ENCODE measurements at places on chromosomes 11 and 22. TPM values are rescaled to one million over a fixed set of nuclear protein-coding genes. Genes with fewer than 3 reads are reported as not detected.
A peak's percentile ranks its signal among the peaks of the same experiment; 100 is the strongest.

GRCh38 chr11:134471087-134471715 lies 59.2 kb upstream of the B3GAT1 start:
- no peak overlapping the region for H3K27ac ChIP-seq
- H3K4me1 ChIP-seq = no peaks in the 10 kb centered on the region
- H3K4me3 ChIP-seq = no peak overlapping the region
- H3K36me3 ChIP-seq = no peaks in the 10 kb centered on the region

DNA sequence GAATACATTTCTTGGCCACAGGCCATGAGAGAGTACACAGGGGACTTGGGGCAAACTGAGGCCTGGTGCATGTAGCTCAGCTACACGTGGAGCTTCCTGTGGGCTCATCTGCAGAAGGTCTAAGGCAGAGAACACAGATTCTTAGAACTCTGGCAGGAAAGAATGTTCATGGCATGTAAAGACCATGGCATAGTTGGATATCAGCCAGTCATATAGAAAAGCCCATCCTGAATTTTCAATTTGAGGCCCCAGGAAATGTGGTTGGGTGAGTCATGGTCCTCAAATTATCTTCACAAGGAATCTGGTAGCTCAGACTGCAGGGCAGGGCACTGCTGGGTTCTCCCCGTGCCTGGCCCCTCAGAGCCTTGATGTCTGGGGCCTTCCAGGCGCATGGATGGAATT lies 13.7 kb upstream of the ST3GAL4 start:
- no peak for DNase-seq
- H3K4me3 ChIP-seq = no peak overlapping the region
- no peaks in the 10 kb centered on the region for H3K27me3 ChIP-seq

The TESMIN gene
- 4.6 TPM for polyA plus RNA-seq

The ZBED4 gene
- polyA plus RNA-seq = 6.4 TPM

The OR5P2 gene
- not detected for polyA plus RNA-seq

DNA sequence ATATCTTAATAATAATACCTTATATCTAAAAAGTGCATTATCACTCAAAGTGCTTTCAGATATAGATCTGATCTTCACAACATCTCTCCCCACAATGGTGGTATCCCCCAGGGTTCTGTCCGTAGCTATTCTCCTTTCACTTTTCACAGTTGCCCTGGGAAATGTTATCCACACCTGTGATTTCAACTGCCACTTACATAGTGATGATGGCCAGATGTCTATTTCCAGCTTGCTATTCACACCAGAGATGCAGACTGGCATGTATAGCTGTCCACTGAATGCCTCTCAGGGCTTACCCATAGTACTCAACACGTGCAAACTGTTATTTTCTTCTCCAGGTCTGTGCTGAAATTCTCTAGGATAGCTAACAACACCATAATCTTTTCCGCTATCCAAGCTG lies 724.7 kb downstream of the DLG2 start:
- H3K27me3 ChIP-seq = no peaks in the 10 kb centered on the region
- no peak for DNase-seq
- H3K4me3 ChIP-seq = no peak overlapping the region
- H3K27ac ChIP-seq = no peak overlapping the region

GRCh38 chr11:114196997-114197703 lies 99.0 kb upstream of the NNMT start:
- H3K27me3 ChIP-seq = no peaks in the 10 kb centered on the region
- H3K4me3 ChIP-seq = no peak overlapping the region
- no peak overlapping the region for H3K27ac ChIP-seq
- H3K4me1 ChIP-seq = peaks cover 8% of the 10 kb centered on the region
- DNase-seq = no peak

The CRYBB2 gene
- 0.68 TPM for polyA plus RNA-seq

The PRR33 gene
- 0.18 TPM for polyA plus RNA-seq

- peaks cover 12% of the 10 kb centered on the region for H3K4me1 ChIP-seq
- no peak overlapping the region for H3K4me3 ChIP-seq
- no peaks in the 10 kb centered on the region for H3K27me3 ChIP-seq
- H3K36me3 ChIP-seq = no peaks in the 10 kb centered on the region
Observed at GRCh38 chr11:13859892-13860291, 102.6 kb upstream of the SPON1 start.

The POU2AF1 gene
- 11.7 TPM for polyA plus RNA-seq

The PIWIL4 gene
- 10.9 TPM for polyA plus RNA-seq

DNA sequence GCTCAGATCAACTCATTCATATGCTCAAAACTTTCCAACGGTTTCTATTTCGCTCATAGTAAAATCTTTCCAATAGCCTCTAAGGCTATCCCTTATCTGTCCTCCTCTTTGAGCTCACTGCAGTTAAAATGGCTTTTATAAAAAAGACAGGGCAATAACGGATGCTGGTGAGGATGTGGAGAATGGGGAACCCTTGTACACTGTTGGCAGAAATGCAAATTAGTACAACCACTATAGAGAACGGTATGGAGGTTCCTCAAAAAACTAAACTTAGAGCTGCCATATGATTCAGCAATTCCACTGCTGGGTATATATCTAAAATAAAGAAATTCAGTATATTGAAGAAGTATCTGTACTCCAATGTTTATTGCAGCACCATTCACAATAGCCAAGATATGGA lies 345.6 kb downstream of the DLG2 start:
- no peaks in the 10 kb centered on the region for H3K27me3 ChIP-seq
- no peak overlapping the region for H3K4me3 ChIP-seq
- no peak overlapping the region for H3K27ac ChIP-seq
- DNase-seq = no peak
- H3K4me1 ChIP-seq = no peaks in the 10 kb centered on the region

GRCh38 chr22:30685178-30685577 lies 9.5 kb upstream of the OSBP2 start:
- H3K4me1 ChIP-seq = no peaks in the 10 kb centered on the region
- H3K4me3 ChIP-seq = no peak overlapping the region
- no peak for DNase-seq
- no peaks in the 10 kb centered on the region for H3K36me3 ChIP-seq
- H3K27ac ChIP-seq = no peak overlapping the region

GRCh38 chr11:134063124-134063495 lies 5.8 kb upstream of the JAM3 start:
- H3K4me3 ChIP-seq = no peak overlapping the region
- H3K27ac ChIP-seq = no peak overlapping the region
- no peaks in the 10 kb centered on the region for H3K27me3 ChIP-seq
- H3K4me1 ChIP-seq = peaks cover 9% of the 10 kb centered on the region
- no peak for DNase-seq
- no peaks in the 10 kb centered on the region for H3K36me3 ChIP-seq

The PHETA2 gene
- polyA plus RNA-seq = 5.2 TPM

The LARGE1 gene
- 1.8 TPM for polyA plus RNA-seq

The GUCY1A2 gene
- 0.14 TPM for polyA plus RNA-seq

The CHST1 gene
- polyA plus RNA-seq = 2.5 TPM

The GUCD1 gene
- polyA plus RNA-seq = 54.1 TPM

The ELFN2 gene
- 1.5 TPM for polyA plus RNA-seq

DNA sequence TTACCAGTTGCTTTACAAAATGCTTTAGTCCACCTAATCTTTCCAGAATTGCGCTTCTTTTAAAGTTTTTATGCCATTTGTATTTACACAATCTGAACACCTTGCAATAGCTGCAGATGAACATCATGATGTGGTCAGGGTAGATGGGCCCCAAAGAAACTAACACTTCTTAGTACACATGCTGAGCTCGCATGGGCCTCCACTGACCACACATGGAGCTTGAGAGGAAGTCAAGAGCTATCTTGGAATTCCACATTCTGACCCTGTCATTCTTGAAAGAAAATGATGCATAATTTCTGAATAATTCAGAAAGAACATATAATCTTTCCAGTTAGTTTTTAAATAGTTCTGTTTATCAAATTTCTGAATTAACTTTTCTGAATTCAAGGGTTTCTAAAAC lies 7.7 kb downstream of the LIPT2 start:
- H3K4me1 ChIP-seq = no peaks in the 10 kb centered on the region
- no peak for DNase-seq
- H3K27ac ChIP-seq = no peak overlapping the region
- H3K36me3 ChIP-seq = no peaks in the 10 kb centered on the region
- no peak overlapping the region for H3K4me3 ChIP-seq

- H3K27ac ChIP-seq = no peak overlapping the region
- DNase-seq = no peak
- no peaks in the 10 kb centered on the region for H3K27me3 ChIP-seq
Observed at GRCh38 chr22:36520423-36520822, 8.5 kb downstream of the EIF3D start.

GRCh38 chr22:46149512-46150033 lies 753 bp upstream of the PPARA start:
- peak overlapping the region; percentile 87 for H3K4me3 ChIP-seq
- no peaks in the 10 kb centered on the region for H3K36me3 ChIP-seq
- peaks cover 57% of the 10 kb centered on the region for H3K27me3 ChIP-seq

GRCh38 chr11:65882120-65883057 lies 2.8 kb downstream of the CTSW start:
- peaks cover 26% of the 10 kb centered on the region for H3K36me3 ChIP-seq
- H3K4me1 ChIP-seq = peaks cover 29% of the 10 kb centered on the region
- no peak overlapping the region for H3K27ac ChIP-seq
- no peak overlapping the region for H3K4me3 ChIP-seq
- no peaks in the 10 kb centered on the region for H3K27me3 ChIP-seq
- DNase-seq = no peak

- no peaks in the 10 kb centered on the region for H3K4me1 ChIP-seq
- DNase-seq = no peak
- H3K27me3 ChIP-seq = no peaks in the 10 kb centered on the region
- no peaks in the 10 kb centered on the region for H3K36me3 ChIP-seq
- H3K27ac ChIP-seq = no peak overlapping the region
- H3K4me3 ChIP-seq = no peak overlapping the region
Observed at GRCh38 chr11:18600915-18601569, 1.5 kb downstream of the MISFA start.

The PVALB gene
- 2.2 TPM for polyA plus RNA-seq

DNA sequence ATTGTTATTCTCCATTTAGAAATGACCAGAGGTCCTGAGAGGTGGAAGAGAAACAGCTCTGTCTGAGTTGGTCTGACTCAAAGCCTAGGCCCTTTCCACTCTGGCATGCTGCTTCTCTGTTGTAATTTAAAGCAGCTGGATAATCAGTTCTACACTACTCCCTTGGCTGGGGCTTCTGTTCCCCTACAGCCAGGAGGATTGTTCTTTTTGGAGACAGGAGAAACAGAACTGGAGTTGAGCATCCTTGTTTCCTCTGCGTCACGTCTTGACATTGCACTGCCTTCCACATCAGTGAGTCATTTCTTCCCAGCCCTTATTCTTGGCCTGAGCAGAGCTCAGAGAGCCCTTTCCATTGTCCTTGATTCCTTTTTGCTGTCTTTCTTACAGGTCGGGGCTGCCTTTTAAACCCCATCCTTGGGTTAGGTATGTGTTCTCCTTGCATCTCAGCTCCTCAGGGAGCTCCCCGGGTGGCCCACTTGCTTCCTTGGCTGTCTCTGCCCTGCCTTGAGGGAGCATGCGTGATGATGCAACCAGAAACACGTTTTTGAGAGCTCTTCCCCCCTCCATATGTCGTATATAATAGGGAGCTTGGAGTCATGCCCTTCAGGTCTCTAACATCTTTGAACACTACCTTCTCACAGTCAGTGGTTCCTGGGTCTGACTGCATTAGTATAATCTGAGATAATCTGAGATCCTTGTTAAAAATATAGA lies 35.7 kb downstream of the CYB5R2 start:
- no peaks in the 10 kb centered on the region for H3K36me3 ChIP-seq
- no peak for DNase-seq
- H3K27ac ChIP-seq = no peak overlapping the region
- no peaks in the 10 kb centered on the region for H3K4me1 ChIP-seq
- H3K4me3 ChIP-seq = no peak overlapping the region
- H3K27me3 ChIP-seq = no peaks in the 10 kb centered on the region

- H3K36me3 ChIP-seq = no peaks in the 10 kb centered on the region
- no peak overlapping the region for H3K4me3 ChIP-seq
- H3K4me1 ChIP-seq = no peaks in the 10 kb centered on the region
- H3K27me3 ChIP-seq = no peaks in the 10 kb centered on the region
- peak overlapping the region; percentile 15 for H3K27ac ChIP-seq
- no peak for DNase-seq
Observed at GRCh38 chr11:69539416-69540117, 58.1 kb downstream of the LINC01488 start.

DNA sequence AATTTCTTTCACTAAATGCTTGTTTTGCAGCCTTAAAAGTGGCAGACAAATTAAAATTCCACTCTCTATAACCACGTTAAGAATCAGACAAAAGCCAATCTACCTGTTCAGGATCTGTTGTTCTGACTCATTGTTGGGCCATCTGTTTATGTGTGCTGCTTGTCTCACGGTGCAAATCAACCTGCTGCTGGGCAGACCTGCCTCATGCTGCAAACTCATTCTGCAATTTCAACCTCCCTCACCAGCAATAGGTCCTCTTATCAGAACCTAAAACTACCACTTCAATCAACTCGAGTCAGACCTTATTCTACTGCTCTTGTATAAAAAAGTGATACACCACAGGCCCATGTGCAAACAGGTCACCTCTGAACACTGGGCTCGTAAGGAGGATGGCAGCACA lies 75.1 kb downstream of the LARGE2 start:
- no peak for DNase-seq
- no peaks in the 10 kb centered on the region for H3K27me3 ChIP-seq
- no peaks in the 10 kb centered on the region for H3K36me3 ChIP-seq
- H3K4me1 ChIP-seq = no peaks in the 10 kb centered on the region
- peak overlapping the region; percentile 3 for H3K27ac ChIP-seq

The NXPE4 gene
- polyA plus RNA-seq = 0.02 TPM

The NOX4 gene
- polyA plus RNA-seq = 6.8 TPM

All from thymus (tissue), 14 donors.